Stimulated activated CD8-positive, alpha-beta memory T cell treated with anti-CD3 and anti-CD28 coated beads, Interleukin-4, amount 100 ng/mL, for 24 hours (primary cell): ENCODE measurements at places on chromosomes 1 and 21.

GRCh38 chr1:26218906-26219494 is 15.0 kb upstream of the CEP85 start:
- DNase-seq: no peak

- DNase-seq: no peak
These were observed 42.4 kb downstream of the CRYAA start for GRCh38 chr21:43211072-43211759.

DNA sequence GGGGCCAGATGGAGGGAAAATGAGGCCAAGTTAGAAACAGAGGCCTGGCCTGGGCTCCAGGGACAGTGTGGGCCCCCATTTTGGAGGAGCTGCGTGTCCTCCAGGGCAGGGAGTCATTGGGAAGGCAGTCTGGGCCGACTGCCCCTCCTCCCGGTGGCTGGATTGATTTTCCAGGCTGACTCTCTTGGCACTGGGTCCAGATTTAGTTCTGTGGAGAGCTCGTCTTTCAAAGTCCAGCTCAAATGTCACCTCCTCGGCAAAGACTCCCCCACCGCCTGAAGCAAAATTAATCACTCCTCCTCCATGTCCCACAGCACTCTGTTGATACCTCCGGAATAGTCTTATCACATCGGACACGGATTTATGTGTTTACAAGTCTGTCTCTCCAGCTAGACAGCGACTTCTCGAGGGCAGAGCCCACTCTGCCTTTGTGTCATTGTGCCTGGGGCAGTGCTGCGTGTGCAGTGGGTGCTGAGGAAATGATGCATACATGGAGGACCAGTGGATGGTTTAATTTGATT is 175.1 kb downstream of the CAMTA1 start:
- DNase-seq: no peak

- DNase-seq: no peak
These were observed 14.8 kb downstream of the IBA57 start for GRCh38 chr1:228180271-228180958.

DNA sequence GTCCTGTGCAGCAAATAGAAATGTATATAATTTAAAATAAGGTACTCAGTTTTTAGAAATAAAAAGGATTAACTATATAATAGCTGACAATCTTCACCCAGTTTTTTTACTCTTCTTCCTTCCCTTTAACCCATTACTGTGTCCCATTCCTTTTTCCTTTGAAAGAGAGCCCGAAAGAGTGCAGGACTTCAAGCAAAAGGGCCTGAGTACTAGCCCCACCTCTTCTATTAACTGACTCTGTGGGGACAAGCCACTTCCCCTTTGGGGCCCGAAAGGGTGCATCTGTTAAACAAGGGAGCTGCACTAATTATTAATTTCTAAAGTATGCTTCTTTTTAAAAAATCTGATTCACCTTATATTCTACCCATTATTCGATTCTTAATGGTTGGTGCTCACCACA is 3.3 kb downstream of the USP24 start:
- no peak for DNase-seq

GRCh38 chr1:241730031-241730430 is 78.0 kb downstream of the WDR64 start:
- no peak for DNase-seq

DNA sequence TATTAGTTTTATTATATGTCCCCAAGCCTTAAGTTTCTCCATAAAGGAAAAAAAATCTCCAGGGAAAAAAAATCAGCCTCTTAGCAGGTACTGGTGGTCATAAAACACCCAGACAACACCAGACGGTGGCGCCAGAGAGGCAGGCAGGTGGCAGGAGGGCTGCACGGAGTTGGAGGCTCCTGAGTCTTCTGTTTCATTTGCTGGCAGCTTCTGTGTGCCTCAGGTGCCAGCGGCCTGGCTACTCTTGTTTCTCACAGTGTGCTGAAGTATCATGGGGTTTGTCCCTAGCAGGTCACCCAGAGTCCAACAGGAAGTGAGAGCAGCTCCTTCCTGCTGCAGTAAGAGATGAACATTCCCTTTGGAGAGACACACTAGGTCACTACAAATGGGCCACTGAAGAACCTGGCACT is 123.3 kb upstream of the GADD45A start:
- DNase-seq: peak; percentile 82

- DNase-seq: no peak
These were observed 5.6 kb downstream of the WNT9A start for GRCh38 chr1:227942021-227942715.

DNA sequence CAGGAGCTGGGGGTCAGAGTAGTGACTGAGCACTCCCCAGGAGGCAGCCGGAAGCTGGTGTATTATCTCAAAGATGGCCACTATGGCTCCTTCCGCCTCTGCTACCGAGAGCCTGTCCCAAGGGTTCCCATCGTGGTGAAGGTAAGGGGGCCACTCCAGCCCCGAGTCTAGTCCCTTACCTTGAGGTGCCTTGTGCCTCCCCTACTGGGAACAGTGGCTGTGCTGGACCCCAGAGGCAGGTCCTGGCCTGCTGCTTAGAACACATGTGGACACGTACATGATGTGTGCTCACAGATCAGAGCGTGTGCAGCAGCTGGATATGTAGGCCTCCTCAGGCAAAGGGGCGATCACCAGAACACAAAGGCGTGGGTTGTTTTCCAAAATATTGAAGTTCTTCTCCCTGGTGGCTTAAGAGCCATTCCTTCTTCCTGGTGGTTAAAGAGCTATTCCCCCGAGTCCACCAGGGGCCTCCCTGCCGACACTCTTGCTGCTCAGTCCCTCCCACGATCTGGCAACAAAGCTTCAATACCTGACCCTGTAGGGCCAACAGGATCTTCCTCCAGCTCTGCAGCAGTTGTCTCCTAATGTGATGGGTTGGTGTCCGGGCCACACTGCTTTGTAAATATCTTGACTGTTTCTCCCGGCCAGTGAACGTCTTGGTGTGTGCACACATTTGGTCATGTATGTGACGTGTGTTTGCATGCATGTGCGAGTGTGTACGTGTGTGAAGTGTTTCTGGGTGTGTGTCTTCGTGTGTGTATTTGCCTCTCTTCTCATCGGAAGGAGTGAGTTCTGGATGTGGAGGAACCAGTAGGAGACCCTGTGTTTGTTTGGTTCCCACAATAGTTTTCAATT is 68.4 kb upstream of the TINAGL1 start:
- no peak for DNase-seq

DNA sequence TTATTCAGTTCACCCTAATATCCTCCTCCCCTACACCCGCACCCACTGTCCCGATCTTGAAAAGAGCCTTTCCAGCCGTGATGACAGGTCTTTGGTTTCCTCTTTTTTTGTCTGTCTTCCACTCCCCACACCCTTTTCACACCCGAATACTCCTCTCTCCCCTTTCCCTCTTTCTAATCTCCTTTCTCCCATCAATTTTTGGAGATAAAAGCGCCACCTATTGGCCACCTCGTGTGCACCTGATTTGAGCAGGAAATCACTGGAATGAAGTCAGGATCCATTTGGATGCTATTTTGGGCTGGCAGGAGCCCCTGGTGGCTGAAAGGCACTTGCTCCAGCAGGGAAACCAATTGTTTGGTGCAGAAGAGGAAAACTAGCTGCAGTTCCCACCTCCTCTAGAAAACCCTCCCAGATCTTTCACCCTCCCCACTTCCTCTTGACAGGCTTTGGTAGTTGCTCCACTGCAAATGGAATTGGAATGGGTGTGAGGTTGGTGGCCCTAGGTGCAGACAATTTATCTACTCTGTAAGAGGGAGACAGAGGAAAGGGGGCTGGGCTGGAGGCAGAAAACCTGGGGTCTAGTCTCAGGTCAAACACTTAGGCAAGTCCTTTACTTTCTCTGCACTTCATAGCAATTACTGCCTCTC is 8.4 kb downstream of the FOXE3 start:
- DNase-seq: no peak

- DNase-seq: no peak
These were observed 54.2 kb downstream of the SLC37A1 start for GRCh38 chr21:42567861-42568260.

GRCh38 chr1:115977499-115978258 is 1.4 kb downstream of the SLC22A15 start:
- DNase-seq: no peak

- DNase-seq: no peak
These were observed 314.0 kb downstream of the PTPRU start for GRCh38 chr1:29550119-29550841.

DNA sequence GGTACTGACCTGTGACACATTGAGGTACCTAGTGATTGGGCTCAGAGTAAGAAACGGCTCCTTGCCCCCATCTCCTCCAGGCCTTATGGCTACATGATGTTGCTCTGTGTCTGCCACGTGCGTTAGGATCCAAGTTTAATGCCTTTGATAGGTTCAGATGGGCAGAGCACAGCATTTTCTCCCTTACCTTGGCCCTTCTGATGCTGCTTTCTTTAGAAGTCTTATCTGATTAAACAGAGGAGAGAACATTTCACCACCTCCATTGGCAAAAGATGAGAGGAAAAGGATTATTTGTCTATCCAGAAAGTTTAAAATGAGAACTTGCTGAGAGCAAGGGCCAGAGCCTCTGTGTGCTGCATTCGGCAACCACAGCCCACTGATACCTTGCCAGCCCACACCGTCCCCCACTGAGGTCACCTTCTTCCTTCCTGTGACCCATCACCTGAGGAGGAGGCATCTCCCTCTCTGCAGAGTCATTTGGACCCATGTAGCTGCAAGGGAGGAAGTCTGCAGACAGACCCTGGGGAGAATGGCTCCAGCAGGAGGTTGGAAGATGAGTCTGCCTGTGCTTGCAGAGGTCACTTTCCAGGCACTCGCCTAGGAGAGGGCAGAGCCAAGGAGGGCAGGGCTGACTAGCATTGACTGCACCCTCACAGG is 16.7 kb downstream of the SHISA4 start:
- DNase-seq: no peak

- DNase-seq: no peak
These were observed 28.0 kb upstream of the RERE start for GRCh38 chr1:8845104-8846097.

DNA sequence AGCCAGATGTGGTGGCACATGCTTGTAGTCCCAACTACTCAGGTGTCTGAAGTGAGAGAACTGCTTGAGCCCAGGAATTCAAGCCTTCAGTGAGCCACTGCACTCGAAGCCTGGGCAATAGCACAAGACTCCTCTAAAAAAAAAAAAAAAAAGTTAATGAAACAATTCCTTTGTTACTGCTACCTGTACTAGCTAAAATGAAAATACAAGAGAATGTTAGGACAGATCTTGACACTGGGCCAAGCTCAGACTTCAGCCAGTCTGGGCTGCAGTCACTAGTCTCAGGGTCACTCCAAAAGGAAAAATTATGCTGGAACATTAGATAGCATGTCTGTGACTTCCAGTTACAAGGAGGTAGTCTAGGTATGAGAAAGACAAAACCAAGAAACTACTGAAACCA is 56.5 kb downstream of the TRIM33 start:
- no peak for DNase-seq

DNA sequence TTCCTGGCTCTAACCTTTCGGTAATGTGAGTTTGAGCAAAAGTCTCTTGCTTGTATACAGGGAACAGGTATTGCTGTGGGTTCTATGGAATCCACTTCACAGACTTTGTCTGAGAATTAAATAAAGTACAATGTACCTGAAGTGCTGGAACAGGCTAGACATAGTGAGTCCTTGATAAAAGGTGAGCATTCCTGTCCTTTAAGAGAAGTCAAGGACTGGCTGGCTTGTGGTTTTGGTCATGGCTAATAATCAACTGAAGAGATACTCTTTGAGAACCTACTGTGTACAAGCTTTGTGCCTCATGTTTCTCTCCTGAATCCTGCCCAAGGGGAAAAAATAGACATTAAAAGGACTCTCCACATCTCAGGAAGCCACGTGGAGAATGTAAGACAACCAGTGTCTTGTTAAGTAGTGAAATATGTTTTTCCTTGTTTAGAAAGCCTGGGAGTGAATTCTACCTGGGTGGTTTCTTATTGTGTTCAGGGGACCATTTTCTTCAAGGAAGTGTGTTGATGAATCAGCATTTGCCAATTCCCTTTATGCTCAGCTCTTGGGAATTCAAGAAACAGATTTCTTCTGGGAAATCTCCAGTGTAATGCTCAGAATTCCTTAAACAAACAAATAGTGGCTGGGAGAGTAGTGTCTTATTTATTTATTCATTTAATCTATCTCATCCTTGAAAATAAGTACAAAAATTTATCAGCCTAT is 55.2 kb upstream of the PLD5 start:
- no peak for DNase-seq

DNA sequence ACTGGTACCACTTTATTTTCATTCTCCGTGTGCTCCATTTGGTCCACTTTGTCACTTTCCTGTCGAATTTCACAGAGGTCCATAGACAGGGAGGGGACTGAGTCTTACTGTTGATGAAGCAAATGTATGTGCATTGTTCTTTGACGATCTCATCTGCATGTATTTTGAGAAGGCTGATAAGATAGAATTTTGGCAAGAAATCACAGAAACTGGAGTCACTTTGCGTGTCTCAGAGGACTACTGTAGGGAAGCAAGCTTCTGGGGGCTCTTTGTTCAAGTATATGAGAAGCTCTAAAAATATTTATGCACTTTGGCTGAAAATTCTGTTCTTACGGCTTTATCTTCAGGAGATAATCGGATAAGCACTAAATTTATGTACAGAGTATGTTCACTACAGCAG is 78.1 kb downstream of the PCBP3 start:
- DNase-seq: no peak

GRCh38 chr1:40132383-40133311 is 28.5 kb upstream of the RLF start:
- no peak for DNase-seq

DNA sequence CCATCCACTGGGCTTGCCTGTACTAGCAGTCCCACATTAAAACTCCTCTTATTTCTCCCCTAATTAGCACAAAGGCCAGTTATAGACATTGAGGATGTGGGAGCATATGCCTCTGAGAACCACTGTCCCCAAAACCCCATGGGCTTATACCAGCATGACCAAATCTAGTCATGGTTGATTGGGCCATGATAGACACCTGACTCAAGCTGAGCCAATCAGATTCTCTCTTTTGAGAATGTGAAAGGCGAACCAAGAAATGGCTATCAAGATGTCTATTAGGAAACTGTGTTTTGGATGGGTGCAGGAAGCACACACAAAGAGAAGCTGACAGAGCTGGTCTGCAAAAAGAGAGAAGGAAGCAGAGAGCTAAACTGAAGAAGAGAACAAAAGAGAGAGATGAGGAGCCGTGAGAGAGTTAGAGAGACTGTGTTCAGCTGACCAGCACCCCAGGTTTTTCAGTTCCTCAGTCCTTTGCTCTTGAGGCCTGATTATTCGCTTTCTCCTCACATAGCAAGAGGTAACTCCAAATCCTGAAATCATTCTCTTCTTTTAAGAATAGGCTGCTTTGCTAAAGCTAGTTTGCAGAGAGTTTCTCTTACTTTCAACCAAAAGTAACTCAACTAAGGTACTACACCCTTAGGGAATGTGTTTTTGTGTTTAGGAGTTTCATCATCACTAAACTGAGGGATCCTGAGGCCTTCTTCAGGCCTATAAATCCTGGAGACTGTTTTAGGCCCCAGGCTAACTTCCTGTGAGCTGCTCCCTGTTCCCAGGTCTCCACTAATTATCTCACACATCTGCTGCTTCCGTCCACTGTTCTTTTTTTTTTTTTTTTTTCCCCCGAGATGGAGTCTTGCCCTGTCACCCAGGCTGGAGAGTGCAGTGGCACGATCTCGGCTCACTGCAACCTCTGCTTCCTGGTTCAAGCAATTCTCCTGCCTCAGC is 7.9 kb upstream of the TIPRL start:
- no peak for DNase-seq

GRCh38 chr1:22229379-22229778 is 86.5 kb upstream of the WNT4 start:
- DNase-seq: no peak
